ENCODE measurements at places on chromosomes 6 and 20. TPM values are rescaled to one million over a fixed set of nuclear protein-coding genes. Genes with fewer than 3 reads are reported as not detected.

PI16 gene
- total RNA-seq, result 154 TPM

LTB gene
- total RNA-seq, result 1.4 TPM

CASS4 gene
- total RNA-seq, result 1.4 TPM

SLC4A11 gene
- total RNA-seq, result 1.8 TPM

LY6G5C gene
- total RNA-seq, result 1.9 TPM

FAM210B gene
- total RNA-seq, result 38.4 TPM

KCNB1 gene
- 21.7 TPM for total RNA-seq
